ENCODE measurements at places on chromosomes 12 and 14.

GRCh38 chr12:89507015-89507824 lies 17.4 kb downstream of the GALNT4 start:
- no peak for DNase-seq

GRCh38 chr14:55819610-55820304 lies 239.8 kb downstream of the KTN1 start:
- DNase-seq = no peak

GRCh38 chr12:46977871-46978375 lies 101.5 kb upstream of the PCED1B start:
- DNase-seq = no peak

GRCh38 chr14:97602438-97603117 lies 805.4 kb downstream of the VRK1 start:
- no peak for DNase-seq

- peak; percentile 35 for DNase-seq
These were observed 23.0 kb upstream of the TTC7B start for GRCh38 chr14:90839024-90839888.

GRCh38 chr12:93943780-93944179 lies 204.6 kb upstream of the PLXNC1 start:
- DNase-seq = peak; percentile 51

DNA sequence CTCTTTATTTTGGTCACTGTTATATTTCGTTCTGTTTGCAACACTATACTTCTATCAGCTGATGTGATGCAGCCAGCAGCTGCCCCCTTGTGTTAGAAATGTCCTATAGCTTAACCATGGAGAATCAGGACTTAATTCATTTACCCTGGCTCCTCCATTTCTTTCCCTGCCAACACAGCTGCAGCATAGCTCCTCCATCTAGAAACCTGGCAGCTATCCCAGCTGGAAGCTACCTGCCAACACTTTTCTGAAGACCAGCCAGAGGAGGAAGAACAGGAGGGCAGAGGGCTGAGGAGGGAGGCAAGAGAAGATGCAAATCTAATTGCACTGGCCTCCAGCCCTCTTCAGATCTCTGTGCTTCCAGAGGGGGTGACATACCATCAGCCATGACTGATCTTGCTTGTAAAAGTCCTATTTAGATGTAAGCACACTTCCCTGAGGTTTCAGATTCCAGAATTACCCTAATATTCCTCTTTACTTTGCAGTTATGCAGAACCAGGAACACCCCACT lies 156.8 kb upstream of the TMEM260 start:
- DNase-seq = peak; percentile 39

DNA sequence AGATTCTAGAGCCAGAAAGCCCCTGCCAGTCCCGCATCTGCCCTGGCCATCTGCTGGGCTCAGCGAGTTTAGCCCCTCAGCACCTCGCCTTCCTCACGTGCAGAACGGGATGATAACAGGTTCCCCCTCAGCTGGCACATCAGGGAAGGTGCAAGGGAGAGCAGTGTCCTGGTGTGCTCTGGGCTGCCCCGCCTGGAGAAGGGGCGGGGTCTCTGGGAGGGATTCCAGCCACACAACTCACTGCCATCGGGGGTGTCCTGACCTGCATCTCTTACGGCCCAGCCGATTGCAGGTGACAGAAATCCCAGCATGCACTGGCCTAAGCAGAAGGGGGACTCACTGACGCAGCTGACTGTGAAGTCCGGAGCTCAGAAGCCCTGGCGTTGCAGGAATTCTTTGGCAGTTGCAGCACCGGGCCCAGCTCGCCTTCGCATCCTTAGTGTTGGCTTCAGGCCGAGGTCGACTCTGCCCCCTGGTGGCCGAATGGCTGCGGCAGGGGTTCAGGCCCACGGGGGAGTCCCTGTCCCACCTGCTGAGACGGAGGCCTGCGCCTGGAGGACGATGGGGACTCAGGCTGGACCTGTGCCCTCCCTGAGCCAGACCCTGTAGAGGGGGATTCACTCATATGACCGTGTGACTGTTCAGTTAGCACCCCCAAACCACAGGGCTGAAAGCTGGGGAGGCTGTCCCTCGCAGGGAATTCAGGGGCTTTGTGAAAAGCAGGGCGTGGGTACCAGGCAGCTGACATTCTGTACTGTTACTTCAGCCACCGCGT lies 178.6 kb downstream of the ADGRD1 start:
- DNase-seq = no peak

GRCh38 chr14:62455446-62455845 lies 589.8 kb downstream of the KCNH5 start:
- DNase-seq = no peak

GRCh38 chr14:104314251-104314941 lies 176.0 kb downstream of the KIF26A start:
- DNase-seq = no peak

GRCh38 chr12:89163918-89164317 lies 188.4 kb downstream of the DUSP6 start:
- no peak for DNase-seq

DNA sequence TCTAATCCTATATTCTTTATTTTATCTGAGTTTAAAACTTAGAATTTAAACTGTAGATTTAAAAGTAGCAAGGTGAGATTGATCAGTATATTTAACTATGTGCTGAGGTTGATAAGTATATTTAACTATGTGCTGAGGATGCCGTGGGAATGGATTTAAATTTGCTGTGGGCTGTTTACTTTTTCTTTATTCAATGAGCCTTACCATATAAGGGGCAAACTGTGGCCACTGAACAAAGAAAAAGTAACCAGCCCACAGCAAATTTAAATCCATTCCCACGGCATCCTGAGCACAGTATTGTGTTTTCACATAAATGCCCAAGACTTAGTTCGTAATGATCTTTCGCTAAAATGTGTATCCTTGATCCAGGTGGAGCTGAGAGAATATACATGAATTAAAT lies 43.1 kb downstream of the PROX2 start:
- no peak for DNase-seq

DNA sequence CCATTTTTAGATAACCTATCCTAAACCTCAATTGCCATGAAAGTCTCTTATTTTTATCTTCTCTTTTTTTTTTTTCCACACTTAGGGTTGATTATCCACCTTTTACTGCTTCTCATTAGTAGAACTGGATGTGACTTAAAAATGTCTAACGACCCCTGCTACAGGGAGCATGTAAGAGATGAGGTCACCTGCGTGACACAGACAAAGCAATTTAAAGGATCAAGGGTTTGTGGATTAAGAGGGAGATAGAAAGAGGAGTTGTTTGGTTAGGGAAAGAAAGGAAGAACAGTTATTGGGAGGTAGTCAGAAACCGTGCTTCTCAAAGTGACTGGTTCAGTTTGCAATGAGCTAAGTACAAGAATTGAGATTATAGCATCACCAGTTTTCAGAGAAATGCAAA lies 239.1 kb downstream of the ALX1 start:
- no peak for DNase-seq

GRCh38 chr12:44441155-44441554 lies 435.0 kb downstream of the NELL2 start:
- no peak for DNase-seq

GRCh38 chr12:68890701-68891113 lies 42.3 kb downstream of the CPM start:
- DNase-seq = no peak

DNA sequence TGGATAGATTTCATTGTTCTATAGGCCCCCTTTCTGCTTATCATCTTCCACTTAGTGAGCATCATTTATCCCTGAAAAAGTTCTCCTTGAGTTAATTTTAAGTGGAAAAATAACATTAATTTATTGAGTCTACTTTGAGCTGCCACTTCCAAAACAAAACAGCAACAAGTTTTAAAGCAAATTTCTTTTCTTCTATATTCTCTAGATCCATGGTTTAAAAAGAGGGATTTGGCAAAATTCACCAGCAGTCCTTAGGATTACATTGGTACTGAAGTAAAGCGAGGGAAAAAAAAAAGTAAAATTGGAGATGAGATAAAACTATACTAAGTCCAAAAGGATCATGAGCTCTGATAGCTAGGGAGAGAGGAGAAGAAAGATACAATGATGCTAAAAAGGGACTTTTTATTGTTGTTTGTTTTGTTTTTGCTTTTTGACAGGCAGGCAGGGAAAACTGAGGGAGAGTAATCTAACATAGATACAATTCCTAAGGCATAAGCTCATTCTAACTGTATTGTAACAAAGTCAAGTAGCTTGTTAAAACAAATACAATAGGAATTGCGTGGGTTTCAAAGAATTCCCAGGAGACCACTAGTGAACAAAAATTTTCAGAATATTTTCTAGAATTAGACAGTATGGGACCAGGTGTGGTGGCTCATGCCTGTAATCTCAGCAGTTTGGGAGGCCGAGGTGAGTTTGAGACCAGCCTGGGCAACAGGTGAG lies 19.2 kb upstream of the PLEKHA5 start:
- DNase-seq = no peak

DNA sequence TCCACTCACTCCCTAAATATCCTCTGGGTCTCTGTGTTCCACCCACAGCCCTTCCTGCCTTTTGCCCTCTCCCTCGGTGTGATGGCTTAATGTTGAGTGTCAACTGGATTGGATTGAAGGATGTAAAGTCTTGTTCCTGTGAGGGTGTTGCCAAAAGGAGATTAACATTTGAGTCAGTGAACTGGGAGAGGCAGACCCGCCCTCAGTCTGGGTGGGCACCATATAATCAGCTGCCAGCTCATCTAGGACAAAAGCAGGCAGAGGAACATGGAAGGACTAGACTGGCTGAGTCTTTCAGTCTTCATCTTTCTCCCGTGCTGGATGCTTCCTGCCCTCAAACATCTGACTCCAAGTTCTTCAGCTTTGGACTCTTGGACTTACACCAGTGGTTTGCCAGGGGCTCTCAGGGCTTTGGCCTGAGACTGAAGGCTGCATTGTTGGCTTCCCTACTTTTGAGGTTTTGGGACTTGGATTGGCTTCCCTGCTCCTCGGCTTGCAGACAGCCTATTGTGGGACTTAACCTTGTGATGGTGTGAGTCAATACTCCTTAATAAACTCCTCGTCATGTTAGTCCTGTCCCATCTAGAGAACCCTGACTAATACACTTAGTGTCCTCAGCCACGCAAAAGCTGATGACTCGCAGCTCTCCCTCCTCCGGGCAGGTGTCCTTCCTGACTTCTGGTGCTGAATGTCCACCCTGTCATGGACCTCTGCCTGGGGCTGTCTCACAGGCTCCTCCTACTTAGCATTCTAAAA lies 5.9 kb downstream of the DGLUCY start:
- DNase-seq = no peak

DNA sequence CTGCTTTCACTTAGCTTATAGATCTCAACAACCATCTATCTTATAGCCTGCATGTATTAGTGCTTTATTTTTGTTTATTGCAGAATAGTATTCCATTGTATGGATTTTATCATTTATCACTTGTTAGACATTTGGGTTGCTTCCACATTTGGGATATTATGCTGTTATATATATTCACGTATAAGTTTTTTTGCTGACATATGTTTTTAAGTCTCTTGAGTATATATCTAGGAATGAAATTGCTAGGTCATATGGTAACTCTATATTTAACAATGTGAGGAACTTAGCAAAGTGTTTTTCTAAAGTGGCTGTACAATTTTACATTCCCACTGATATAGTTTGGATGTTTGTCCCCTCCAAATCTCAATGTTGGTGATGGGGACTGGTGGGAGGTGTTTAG lies 208.1 kb downstream of the CPNE8 start:
- no peak for DNase-seq

GRCh38 chr14:92041203-92041602 lies 1.3 kb upstream of the TRIP11 start:
- DNase-seq = no peak

DNA sequence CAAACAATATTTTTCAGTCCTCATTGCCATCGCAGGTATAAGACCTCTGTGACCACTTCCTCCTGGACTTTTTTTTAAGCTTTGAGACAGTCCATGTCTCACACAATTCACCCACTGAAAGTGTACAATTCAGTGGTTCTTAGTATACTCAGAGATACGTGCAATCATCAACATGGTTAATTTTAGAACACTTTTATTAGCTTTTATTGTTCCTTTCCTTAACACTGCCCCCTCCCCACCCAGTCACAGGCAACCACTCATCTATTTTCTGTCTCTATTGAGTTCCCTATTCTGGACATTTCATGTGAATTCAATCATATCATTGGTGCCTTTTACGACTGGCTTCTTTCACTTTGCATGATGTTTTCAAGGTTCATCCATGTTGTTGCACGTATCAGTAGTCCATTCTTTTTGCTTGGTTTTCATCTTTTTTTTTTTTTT lies 16.2 kb downstream of the NCKAP5L start:
- no peak for DNase-seq

Measured in AG09319 (cell line).